Fibroblast of the aortic adventitia (primary cell): ENCODE measurements at places on chromosomes 11 and 22. TPM values are rescaled to one million over a fixed set of nuclear protein-coding genes. Genes with fewer than 3 reads are reported as not detected.
A peak's percentile ranks its signal among the peaks of the same experiment; 100 is the strongest.

DEUP1 gene
- total RNA-seq, result not detected in 2 replicates

GRCh38 chr22:37764622-37765021 is 43.1 kb upstream of the GCAT start:
- DNase-seq, result no peak

DNA sequence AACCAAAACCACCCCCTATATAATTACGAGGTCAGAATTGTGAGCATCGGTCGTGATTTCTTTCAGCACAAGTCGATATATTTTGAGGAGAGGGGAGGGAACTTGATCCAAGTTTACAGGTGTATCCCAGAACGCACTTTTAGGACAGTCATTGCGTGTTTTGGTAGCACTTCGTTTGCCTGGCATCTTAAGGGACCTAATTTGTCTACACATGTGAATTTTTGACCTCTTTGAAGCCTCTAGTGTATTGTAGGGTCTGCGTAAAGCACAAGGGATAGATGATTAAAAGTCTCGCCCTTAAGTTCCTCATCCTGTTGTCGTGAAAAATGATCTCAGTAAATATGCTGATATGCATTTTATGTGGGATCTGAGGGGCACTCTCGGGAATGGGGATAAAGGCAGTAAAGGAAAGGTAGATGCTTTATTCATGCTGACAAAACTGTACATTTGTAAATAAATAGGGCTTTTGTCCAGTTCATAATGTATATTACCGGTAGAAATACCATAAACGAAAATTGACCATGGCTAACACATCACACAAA is 632 bp upstream of the CCDC34 start:
- no peak for DNase-seq

PKDREJ gene
- total RNA-seq, result 0.09 TPM in 1 of 2 replicates, not detected in the other

TRPM5 gene
- not detected in 2 replicates for total RNA-seq

GRCh38 chr11:71447791-71448256 is 369 bp downstream of the DHCR7 start:
- no peak for DNase-seq

GRCh38 chr11:38005597-38005996 is 1407.6 kb upstream of the RAG2 start:
- DNase-seq, result peak; percentile 20

LRFN4 gene
- total RNA-seq, result 5.9 and 25.8 TPM in 2 replicates
